OCI-LY7 (cell line): ENCODE measurements at places on chromosomes 12 and 14.

DNA sequence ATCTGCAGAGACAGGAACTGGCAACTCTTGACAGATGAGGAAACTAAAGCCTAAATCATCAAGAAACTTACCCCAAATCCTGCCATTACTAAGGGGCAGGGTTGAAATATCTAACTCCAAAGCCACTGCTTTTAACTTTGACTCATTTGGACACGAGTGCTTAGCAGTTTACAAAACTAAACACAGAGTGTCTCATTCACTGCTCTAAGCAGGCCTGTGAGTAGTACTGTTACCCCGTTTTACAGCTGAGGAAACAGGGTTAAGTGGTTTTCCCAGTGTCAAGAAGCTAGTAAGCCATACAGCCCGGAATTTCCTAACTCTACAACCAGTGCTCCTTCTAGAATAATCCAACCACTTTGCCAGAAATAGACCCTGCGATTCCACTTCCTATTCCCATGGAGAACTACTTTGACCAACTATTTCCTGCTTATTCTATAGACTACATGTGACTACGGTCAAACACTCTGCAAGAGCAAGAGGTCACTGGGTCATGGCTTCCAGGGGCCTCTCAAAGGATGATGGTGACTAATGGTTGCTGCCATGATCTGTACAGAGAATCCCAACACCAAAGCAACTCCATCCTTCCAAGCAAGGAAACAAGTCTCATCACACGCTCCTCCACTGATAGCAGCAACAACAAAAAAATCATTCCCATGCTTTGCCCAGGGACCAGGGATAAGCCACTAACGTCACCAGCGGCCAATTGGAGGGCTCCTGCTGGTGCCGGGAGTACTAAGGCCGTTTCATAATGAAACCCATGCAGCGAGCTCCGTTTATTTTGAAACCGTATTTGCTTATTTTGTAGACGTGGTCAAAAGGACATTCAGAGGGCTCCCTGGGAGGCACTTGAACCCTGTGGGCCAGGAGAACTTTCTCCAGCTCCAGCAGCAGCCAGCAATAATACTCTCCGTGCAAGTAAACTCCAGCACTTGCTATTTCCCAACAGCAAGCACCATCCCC is 56.3 kb downstream of the NUAK1 start:
- DNase-seq = no peak

DNA sequence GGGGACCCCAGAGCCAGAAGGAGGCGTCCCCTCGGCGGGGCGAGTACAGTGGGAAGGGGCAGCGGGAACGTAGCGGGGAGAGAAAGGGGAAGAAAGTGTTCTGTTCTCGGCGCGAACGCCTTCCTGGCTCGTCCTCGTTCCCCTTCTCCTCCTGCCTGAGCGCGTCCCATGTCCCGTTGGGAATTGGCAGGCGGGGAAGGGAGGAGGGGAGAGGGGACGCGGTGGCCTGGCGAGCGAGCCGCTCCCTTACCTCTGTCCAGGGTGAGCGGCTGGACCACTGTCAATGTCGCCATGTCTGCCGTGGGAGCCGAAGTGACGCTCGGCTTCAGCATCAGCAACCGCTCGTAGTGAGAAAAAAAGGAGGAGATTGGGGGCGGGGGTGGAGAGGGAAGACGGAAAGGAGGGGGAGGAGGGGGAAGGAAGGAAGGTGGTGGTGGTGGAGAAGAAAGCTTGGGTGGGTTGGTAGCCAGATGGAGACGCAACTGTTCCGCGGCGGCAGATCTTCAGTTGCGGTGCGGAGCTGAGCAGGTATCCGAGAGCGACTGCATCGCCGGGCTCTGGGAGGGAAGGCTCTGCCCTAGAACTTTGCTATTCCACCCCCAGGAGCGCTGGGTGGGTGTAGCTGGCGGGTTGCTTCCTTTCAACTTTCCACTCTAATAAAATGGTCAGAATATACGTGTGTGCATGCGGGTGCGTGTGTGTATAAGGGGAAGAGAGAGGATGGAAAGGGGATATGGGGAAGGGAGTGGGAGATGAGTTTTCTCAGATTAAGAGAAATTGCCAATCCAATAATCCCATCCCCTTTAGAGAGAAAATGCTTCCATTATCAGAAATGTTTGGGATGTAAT is at the start of gene LIN7A:
LIN7A (minus strand) TSS at position 544 of the 848 bp plus-strand sequence; CDS start at position 332, 212 bp downstream.
- DNase-seq = no peak

DNA sequence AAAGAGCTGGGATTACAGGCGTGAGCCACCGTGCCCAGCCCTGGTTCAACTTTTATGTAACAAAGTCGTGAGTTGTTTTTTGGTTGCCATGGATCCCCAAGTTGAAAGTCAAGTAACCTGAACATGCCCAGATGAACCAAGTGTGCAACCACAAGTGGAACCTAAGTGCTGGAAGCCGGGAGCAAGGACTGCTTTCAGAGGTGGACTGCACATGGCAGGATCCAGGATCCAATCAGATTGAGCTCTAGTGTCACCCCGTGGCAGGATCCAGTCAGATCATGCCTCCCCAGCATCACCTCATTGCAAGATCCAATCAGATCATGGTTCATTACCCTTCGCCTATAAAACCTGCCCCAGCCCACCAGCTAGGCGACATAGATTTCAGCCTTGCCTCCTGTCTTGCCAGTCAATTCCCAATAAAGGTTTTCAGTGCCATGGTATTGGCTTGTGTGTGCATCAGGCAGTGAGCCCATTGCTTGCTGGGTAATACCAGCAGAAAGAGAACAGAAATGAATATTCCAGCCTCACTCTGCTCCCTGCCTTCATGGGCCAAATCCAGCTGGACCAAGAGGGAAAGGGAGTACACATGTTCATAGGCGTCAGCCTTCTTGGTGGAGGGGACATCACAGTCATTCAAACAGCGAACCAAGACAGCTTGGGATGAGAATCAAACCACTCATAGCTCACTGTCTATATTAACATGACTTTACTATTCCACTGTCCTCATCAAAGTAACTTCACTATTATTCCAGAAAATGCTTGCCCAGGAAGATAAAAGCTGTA is 43.6 kb upstream of the VASH1 start:
- DNase-seq = no peak

GRCh38 chr14:20564501-20564997 is 3.7 kb upstream of the RNASE9 start:
- DNase-seq = no peak

DNA sequence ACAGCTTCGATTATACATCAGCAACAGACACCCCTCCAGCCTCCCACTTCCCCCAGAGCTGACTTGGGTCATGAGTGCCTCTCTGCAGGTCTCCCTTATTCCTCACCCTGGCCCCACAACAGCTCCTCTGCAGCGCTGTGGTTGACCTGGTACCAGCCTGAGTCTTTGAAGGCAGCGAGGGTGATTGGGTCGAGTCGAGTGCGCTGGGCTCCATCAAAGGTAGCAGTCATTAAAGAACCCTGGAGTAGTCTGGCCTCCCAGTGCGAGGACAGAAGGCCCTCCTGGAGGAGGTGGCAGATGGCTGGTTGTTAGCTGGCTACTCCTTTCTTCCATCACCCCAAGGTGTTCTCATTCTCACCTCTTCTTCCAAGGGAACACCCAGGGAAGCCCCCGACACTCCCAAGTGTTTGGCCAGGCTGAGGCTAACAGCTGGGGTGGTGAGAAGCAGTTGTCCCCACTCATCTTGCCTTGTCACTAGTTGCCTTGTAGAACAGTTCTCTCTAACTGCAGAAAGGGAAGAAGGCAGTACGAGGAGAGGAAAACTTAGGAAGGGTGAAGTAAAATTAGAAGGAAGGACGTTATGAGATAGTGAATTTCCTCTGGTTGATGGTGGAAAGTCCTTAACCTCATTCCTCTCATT is 2.7 kb downstream of the CIROP start:
- no peak for DNase-seq

DNA sequence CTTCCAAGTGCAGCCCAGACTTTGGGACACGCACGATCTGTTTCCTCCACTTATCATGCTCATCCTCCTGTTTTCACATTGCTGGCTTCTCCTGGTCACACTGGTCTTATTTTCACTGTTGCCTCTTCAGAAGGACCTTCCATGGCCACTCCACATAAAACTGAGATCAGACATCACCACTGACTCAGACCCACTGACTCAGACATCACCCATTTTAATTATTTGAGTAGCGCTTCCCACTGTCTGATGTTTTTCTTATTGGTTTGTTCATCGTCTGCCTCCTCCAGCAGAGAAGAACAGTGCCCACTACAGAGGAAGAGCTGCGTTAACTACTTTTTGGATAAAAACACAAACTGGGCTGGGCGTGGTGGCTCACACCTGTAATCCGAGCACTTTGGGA is 270.5 kb upstream of the PWP1 start:
- DNase-seq = no peak

GRCh38 chr12:49693931-49694444 is 13.2 kb downstream of the FMNL3 start:
- DNase-seq = no peak

- no peak for DNase-seq
These were observed 84.0 kb upstream of the PRICKLE1 start for GRCh38 chr12:42673535-42673934.

- no peak for DNase-seq
These were observed 153.6 kb downstream of the PAH start for GRCh38 chr12:102763471-102763870.

GRCh38 chr12:127401005-127401404 is 866.0 kb upstream of the TMEM132C start:
- DNase-seq = no peak

DNA sequence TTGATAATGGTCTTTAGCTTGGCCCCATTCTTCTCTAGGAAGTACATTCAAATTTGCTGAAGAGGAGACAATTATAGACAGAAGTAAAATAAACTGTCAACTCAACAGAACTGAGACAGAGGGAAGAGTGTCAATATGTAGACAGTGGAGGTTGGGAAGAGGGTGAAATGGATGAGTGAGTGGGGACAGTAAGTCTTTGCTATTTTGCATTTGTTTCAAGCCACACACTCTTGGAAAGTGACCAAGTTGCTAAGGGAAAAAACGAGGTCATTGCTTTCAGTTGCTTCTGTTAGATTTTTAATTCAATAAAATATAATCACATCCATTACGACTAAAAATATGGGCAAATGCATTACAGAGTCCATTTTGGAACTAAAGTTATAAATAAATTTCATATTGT is 47.8 kb downstream of the BTBD7 start:
- DNase-seq = no peak

DNA sequence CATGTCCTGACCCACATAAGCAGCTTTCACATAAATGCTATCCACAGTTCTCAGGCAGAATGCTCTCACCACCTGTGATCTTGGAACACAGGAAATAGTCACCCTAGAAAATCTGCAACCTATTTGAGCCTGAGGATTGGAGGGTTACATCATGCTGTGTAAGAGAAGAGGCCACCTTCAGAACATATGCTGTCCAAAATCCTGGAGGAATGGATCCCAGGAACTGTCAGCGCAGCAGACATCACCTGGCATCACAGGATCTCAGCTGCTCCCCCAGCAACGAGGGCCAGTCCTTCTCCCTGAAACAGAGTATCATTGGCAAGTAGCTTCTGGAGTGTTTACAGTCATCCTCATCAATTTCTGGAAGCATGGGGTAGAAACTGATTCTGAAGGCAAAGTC is 63.2 kb upstream of the LTA4H start:
- DNase-seq = no peak
